CD4-positive, alpha-beta T cell treated with Interleukin-17A for 4 hours (primary cell): ENCODE measurements at places on chromosomes 7 and 10.
A peak's percentile ranks its signal among the peaks of the same experiment; 100 is the strongest.

GRCh38 chr7:76262683-76263402, 39.6 kb upstream of the HSPB1 start:
- DNase-seq, result peak; percentile 46

GRCh38 chr7:29853789-29854188, 47.5 kb downstream of the WIPF3 start:
- DNase-seq, result no peak

DNA sequence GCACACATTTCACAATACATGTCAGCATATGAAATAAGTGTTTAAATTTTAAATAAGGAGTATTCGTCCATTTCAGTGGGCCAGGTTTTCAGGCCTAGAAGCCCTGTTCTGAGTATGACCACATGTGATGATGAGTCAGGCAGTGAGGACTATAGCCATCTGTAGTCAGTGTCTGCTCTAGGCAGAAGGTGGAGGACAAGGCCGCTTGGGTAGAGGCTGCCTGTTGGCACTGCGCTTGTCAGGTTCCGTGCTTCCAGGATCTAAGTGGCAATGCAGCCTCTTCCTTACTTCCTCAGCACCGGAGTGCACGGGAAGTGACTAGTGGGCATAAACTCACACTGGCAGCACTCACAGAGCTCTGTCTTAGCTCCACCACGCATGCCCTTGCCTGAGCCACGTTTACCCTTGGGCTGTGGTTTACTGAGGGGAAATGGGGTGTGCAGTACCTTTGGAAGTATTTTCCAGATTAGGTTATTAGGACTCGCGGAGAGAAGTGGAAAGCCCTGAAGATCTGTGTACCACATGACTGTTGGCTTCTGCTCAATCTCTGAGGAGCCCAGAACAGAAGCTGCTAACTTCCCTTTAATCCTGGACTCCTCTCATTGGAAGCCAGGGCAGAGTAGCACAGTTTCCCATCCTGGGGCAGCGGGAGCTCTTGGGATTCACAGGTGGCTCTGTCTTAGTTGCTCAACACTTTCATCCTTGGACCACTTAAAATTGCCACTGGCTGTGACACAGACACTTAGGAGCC, 87.5 kb upstream of the GJD4 start:
- no peak for DNase-seq

DNA sequence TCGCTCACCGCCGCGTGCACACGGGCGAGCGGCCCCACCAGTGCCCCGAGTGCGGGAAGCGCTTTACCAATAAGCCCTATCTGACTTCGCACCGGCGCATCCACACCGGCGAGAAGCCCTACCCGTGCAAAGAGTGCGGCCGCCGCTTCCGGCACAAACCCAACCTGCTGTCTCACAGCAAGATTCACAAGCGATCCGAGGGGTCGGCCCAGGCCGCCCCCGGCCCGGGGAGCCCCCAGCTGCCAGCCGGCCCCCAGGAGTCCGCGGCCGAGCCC, 3.3 kb downstream of the REPIN1 start:
- no peak for DNase-seq
